NCI-H187 treated with DMSO at 0.1 percent for 48 hours (cell line): ENCODE measurements at places on chromosomes 2 and 18.

DNA sequence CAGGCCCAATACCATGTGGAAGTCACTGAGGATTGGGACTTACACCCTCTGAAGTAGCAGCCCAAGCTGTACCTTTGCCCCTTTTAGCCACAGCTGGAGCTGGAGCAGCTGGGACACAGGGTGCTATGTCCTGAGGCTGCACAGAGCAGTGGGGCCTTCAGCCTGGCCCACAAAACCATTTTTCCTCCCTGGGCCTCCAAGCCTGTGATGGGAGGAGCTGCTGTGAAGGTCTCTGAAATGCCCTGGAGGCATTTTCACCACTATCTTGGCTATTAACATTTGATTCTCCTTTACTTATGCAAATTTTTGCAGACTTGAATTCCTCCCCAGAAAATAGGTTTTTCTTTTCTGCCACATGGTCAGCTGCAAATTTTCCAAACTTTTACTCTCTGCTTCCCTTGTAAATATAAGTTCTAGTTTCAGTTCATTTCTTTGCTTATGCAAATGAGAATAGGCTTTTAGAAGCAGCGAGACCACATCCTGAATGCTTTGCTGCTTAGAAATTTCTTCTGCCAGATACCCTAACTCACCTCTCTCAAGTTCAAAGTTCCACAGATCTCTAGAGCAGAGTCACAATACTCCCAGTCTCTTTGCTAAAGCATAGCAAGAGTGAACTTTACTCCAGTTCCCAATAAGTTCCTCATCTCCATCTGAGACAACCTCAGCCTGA is 213.8 kb upstream of the MGAT5 start:
- DNase-seq, result no peak

DNA sequence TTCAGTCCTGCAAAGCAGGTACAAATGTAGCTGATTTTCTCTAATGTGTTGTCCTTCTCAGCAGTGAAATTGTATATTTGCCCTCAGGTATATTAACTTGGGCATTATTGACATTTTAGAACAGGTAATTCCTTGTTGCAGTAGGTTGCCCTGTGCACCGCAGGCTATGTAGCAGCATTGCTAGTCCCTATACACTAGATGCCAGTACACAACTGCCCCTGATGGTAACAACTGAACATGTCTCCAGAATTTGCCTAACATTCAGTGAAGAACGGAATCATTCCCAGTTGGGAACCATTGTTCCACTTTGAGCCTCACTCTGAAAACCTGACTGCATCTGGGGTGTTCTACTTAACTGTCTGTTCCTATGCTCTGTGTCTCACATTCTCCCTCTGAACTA is 23.1 kb upstream of the TFPI start:
- DNase-seq, result no peak

DNA sequence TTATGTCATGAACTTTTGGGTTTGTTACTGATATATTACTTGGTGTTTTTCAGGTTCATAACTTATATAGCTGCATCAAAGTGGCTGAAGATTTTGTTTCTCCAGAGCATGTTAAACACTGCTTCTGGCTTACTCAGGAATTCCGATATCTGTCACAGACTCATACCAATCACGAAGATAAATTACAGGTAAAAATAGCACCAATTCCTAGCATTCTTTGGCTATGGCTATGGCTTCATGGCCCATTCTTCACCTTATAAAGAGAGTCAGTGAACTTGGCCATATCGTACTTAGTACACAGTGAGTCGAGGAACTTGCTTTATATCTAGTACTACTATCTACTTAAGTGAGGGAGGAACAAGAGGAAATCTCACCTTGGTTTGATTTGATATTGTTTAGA is 49.9 kb downstream of the KDM3A start:
- DNase-seq, result no peak

GRCh38 chr2:96867756-96868554 is 1.9 kb downstream of the SEMA4C start:
- DNase-seq, result no peak

GRCh38 chr2:213162516-213163118 is 11.2 kb upstream of the IKZF2 start:
- DNase-seq, result no peak

GRCh38 chr18:74515620-74516231 is 18.6 kb upstream of the CNDP1 start:
- no peak for DNase-seq

- DNase-seq, result no peak
Measured at GRCh38 chr2:45879406-45879805, 227.9 kb downstream of the PRKCE start.

GRCh38 chr2:109247812-109248211 is 118.8 kb downstream of the SH3RF3 start:
- DNase-seq, result no peak

DNA sequence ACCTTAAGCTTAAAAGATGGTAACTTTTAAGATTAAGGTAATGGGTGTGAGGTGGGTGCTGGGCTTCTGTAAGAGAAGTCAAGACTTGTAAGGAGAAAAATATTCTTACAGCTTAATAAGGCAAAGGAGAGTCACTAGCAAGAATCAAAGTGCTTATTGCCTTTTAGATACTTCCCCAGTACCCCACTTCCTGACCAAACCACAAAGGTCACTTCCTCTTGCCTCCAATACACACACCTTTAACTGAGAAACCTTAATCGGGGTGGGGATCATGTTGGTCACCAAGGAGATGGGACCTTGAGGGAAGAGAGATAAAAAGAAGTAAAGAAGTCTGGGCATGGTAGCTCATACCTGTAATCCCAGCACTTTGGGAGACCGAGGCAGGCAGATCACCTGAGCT is 10.6 kb upstream of the ATG16L1 start:
- no peak for DNase-seq

GRCh38 chr2:96857667-96858372 is at the start of gene ANKRD39:
ANKRD39 (minus strand) TSS chr2:96858016; CDS start chr2:96857987, 29 bp downstream.
- peak; percentile 89 for DNase-seq

- no peak for DNase-seq
Measured at GRCh38 chr2:47203995-47204394, 48.9 kb upstream of the STPG4 start.

DNA sequence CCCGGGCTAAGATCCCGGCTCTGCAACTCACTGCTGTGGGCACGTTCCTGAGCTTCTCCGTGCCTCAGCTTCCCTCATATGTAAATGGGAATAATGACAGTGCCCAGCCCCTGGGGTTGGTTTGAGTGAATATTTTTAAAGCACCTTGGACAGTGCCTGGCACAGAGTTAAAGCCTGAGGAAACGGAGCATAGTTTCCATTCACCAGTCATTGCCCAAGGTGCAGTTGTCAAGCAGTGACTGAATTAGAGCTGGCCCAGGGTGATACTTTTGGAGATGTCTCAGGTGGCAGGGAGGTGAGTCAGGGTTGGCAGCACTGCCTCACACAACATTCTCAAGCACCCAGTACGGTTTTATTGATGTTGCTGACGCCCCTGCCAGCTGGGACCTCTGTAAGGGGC is 12.2 kb downstream of the TMEM177 start:
- DNase-seq, result no peak
